ENCODE measurements at places on chromosomes 7 and 10.

GRCh38 chr7:92437956-92438491, 9.3 kb upstream of the GATAD1 start:
- DNase-seq = no peak

- no peak for DNase-seq
Measured at GRCh38 chr10:110035070-110035921, 27.5 kb downstream of the ADD3 start.

DNA sequence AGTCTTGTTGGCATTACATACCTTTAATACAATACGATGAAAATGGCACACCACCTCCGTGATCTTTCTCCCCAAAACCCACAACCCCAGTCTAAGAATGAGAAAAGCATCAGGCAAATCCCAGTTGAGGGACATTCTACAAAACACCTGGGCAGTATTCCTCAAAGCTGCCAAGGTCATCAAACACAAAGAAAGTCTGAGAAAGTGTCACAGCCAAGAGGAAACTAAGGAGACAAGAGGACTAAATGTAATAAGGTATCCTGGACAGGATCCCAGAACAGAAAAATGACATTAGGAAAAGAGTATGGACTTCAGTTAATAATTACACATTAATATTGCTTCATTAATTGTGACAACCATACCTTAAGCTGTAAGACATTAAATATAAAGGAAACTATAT, 14.5 kb upstream of the FRMD4A start:
- DNase-seq = no peak

DNA sequence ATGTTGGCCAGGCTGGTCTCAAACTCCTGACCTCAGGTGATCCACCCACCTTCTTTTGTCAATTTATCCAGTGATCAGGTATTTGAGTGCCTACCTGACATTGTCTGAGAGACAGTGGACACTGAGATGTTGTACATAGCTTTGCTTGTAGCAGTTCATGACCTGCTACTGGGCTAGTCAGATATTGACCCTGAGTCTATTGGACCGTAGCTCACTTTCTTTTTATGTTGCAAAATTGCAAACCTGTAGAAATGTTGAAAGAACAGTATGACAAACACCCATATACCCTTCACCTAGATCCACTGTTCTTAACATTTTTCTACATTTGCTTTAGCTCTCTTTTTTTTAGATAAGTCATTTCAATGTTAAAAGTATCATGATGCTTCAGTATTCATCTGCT, 410.4 kb upstream of the GALNT17 start:
- no peak for DNase-seq

- DNase-seq = no peak
Measured at GRCh38 chr7:106870983-106871410, 5.9 kb downstream of the PIK3CG start.

DNA sequence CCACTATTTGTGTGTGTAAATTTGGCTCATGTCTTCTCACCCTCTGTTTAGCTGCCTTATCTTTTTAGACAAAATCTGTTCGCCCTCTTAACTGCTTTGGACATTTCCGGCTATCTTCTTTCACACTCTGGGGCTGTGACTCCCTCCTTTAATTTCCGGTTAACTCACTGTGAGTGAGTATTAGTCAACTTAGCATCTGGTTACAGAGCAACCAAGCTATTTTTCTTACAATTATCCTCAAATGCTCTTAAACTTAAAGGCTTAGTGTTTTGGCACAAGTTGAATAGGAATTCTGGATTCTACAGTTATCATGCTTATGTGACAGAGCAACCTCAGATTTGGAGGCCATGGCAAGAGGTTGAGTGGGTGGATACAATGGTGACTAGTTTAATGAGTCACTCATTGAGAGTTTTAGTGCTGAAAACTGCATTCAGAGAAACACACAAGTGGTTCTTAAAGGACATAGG, 177.6 kb upstream of the SEMA3A start:
- peak; percentile 24 for DNase-seq

- no peak for DNase-seq
Measured at GRCh38 chr7:128344431-128344774, 695 bp upstream of the RBM28 start.

DNA sequence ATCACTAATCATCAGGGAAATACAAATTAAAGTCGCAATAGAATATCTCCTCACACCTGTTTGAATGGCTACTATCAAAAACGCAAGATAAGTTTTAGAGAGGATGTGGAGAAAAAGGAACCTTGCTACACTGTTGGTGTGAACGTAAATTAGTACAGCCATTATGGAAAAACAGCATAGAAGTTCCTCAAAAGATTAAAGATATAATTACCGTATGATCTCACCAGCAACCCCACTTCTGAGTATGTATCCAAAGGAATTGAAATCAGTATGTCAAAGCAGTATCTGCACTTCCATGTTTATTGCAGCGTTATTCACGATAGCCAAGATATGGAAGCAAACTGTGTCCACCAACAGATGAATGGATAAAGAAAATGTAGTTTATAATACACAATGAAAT, 164.4 kb downstream of the ZNF365 start:
- no peak for DNase-seq

- no peak for DNase-seq
Measured at GRCh38 chr7:30816645-30817370, 45.6 kb downstream of the MINDY4 start.

- no peak for DNase-seq
Measured at GRCh38 chr10:69345890-69346474, 67.7 kb downstream of the HK1 start.

DNA sequence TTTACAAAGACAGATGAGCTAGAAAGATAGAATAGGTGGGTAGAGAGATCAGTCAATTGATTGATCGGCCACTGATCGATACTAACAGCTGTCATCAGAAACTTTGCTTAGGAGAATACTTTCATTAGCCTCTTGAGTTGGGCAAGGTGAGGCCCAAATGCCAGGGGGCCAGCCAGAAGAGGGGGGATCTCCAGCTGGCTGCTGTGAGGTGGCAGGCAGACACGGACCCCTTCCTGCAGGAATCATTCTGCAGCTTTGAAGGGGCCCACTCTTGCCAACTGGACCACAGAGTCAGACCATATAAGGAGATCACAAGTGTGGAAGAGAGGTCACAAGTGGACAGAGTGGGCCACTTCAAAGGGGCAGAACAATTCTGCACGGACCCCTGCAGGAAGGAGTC, 62.9 kb upstream of the DOCK1 start:
- no peak for DNase-seq

GRCh38 chr10:9939716-9940115, 1078.0 kb upstream of the CELF2 start:
- no peak for DNase-seq
